ENCODE measurements at places on chromosomes 5 and 9.

DNA sequence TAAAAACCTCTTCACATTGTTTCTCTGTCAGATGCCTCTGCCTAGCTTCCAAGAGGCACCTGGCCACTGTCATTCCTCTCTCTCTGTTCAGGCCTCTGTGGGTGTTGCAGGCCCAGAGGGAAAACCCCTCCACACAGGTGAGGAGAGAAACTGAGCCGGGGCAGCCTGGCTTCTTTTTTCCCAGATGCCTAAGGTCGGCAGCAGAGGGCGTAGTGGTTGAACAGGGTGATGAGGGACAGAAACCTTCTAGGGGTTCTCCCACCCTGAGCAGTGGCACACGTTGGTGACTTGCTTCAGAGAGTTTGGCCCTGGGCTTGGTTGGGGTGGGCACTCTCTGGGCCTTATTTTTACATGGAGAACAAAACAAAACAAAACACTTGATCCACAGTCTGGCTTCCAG, 12.2 kb downstream of the IL9 start:
- DNase-seq = no peak

DNA sequence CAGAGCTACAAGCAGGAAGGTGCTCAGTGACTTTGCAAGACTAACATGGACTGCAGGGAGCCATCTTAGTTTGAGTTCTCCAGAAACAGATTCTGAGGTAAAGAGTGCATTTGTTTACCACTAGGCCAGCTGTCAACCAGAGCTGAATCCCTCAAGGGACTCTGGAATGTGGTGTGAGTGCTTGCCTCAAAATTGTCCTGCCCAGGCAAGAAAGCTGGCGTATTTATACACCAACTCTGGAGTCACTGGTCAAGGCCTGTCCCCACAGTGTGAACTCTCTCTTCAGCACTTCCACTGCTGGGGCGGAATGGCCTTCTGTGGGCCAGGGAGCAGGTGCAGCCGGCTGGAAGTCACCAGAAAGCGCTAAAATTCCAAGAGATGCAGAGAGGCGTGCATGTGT, 139.2 kb upstream of the TBCA start:
- no peak for DNase-seq

DNA sequence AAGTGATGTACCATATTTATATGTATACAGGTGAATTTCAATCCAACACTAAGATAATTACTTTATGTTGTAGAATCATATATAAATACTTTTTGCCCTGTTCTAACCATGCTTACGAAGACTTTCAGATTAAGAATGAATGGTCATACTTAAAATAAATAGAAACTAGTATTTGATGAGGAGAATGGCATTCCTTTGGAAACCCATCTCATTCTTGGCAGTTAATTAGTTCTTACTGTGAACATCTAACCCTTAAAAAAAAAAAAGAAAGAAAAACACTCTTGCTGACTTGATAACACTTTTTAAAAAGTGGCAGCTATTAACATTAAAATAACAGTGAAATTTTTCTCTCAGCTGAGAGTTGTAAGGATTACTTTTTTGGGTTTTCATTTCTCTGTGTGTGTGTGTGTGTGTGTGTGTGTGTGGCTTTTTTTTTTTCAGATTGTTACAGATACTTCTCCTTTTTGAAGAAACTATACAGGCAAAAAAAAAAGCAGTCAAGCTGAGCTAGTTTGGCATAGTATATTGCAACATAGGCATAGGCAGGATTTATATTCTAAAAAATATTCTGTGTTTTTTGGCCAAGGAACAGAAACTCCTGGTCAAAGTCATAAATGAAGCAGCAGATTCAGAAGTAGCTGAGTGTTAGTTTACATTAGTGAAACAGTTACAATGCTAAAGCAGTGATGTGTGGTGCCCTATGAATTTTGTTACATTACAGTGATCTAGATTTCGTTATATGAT, 163.5 kb downstream of the CD180 start:
- no peak for DNase-seq

DNA sequence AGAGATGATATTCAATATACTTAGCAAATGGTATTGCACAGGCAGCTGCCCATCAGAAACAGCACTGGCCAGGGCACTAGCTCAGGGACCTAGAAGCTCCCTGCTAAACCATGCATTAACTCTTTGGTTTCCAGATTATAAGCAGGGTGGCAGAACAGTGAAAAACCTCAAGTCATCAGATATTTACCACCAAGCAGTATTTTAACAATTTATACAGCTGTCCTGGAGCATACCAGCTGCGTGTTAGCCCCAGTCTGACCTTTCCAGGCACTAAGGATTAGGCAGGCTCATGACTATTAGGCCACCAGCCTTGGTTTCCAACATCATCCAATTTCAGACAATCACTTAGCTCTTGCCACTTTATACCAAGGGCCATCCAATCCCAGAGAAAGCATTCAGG, 326.5 kb downstream of the CAAP1 start:
- DNase-seq = no peak

GRCh38 chr9:111036429-111036789, 1.9 kb downstream of the LPAR1 start:
- no peak for DNase-seq

- no peak for DNase-seq
These were observed 101.3 kb upstream of the ADRA1B start for GRCh38 chr5:159814805-159815585.

DNA sequence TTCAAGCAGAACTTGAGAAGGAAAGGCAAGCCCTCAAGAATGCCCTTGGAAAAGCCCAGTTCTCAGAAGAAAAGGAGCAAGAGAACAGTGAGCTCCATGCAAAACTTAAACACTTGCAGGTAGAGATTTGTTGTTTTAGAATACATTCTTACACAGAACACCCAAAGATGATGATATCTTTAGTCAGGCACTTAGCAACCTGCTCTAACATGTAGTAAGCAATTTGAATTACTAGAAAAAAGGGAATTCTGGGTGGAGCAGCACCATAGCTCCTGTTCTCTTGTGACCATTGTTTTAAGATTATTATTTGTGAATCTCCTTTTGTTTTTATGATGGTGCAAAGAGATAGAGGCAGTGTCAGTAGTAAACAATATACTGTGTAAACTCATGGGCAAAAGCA, 63.1 kb downstream of the RAB14 start:
- no peak for DNase-seq

DNA sequence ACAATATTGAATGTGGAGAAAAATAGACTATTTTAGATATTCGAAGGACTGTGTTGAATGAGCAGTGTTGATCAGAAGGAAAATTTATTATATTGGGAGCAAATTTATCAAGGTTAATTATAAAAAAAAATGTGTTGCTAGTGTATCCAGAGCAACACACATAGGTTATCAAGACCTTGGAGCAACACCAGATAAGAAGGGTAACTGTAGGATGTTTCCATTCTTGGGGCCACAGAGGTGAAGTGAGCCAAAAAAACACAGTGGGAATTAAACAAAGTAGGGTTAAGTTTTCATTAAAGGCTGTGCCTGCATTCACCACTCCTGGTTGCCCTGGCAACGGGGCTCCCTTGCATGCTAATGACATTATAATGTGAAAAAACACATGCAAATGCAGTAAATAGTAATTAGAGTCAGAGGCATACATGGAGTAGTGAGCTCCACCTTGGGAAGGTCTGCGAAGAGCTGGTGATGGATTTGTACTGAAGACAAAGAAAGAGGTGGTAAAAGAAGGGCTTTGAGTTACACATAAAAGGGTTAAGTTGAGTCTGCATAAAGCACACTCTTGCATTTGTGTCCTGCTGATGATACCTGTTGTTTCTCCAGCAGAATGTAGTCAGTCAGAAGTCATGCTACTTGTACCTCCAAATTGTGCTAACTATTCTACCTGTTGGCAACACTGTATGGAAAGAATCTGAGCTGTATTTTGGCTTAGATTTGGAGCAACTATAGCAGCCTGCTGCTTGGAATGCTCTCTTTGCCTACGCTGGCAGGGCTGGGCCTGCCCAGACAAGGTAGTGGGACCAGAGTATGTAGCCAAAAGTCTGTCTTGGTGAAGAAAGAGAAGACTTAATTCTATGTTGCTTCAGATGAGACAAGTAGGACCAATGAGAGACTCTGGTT, 59.6 kb downstream of the ATG10 start:
- DNase-seq = no peak

DNA sequence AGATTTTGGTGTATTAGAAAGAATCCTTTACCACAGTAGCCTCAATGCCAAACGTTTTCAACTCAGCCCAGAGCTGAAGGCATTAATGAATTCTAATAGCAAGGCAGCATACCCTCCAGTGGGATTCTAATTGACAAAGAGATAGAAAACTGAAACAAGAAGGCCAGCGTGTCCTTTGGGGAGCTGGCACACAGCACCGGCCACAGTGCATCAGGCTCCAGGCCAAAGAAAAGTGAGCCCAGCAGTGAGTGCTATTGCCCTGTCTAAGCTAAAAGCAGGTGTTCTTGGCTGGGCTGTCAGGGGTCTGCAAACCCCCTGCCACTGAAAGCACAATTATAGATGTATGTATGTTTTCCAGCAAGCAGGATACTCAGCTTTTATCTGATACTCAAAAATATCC, 40.4 kb downstream of the PPIC start:
- no peak for DNase-seq

- DNase-seq = no peak
These were observed 408.4 kb upstream of the NMUR2 start for GRCh38 chr5:152813526-152813925.

DNA sequence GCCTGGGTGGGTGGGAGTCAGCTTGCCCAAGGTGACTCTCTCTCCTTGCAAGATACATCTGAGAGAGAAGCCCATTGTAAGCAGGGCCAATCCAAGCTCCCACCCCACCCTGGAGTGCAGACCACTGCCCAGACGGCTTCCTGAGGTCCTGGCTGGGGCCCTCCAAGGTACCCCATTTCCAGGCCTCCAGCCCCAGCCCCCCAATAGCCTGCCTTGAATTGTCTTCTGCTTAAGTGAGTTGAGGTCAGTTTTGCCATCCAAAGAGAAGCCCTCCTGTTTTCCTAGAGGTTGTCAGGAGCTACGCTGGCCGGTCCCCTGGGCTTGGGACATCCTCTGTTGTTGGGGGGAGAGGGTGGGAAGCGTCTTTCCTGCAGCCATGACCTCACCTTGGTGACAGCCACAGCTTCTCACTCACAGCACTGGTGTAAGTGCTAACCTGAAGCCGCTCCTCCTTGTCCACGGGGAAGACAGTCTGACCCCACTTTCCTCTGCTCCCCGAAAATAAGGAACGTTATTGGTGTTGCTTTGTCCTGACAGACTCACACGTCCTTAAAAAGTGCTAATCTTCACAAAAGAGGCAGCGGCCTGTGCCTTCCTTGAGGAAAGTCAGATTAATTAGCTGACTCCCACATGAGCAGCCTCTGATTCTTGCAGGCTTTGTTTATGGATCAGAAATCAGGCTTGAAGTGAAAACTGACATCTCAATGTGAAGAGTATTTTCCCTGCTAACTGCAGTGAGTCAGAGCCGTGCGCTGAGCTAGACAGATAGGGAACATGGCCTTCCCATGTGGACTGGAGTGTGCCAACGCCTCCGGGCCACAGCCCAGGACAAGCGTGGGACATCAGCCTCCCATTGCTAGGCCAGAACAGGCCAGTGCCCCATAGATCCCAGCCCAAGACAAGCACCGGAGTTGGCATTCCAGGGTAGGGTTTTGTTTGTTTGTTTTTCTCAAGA, 52.3 kb downstream of the ADAMTS2 start:
- DNase-seq = no peak

GRCh38 chr9:4266602-4267001, 33.3 kb downstream of the GLIS3 start:
- DNase-seq = no peak

DNA sequence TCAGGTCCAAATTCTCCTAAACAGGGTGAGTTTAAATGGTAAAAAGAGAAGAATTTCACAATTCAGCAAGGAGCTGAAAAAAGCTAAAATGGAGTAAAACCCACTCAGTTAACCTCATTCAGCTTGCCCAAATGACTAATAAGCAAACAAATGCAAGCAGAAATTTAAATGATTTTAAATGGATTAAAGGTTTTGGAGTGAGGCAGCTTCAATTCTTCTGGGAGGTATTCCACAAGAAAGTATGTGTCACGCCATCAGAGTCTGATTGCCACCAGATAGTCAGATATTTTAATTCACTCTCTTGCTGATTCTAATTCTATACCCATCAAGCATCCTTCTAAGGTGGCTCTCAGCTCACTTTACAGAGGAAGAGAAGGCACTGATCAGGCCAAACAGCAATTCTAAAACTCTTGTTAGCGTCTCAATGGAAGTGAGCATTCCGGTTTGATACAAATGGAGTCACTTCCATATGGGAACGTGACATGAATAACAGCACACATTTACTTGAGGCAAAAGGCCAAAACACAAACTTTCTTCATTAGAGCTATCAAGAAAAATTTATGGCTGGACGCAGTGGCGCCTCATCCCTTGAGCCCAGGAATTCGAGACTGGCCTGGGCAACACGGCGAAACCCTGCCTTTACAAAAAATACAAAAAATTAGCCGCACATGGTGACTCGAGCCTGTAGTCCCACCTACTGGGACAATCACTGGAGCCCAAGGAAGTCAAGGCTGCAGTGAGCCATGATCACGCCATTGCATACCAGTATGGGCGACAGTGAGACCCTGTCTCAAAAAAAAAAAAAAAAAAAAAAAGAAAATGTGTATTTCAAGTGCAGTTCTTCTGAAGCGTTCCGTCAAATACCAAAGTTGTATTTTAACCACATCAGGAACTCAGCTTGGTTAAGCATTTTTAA, 2.0 kb downstream of the CLK4 start:
- peak; percentile 37 for DNase-seq
